ENCODE measurements at places on chromosomes 2 and 18.

GRCh38 chr2:111149882-111150455, 29.3 kb downstream of the BCL2L11 start:
- no peak for DNase-seq

- DNase-seq = no peak
Observed at GRCh38 chr2:220833446-220833845, 738.7 kb downstream of the EPHA4 start.

DNA sequence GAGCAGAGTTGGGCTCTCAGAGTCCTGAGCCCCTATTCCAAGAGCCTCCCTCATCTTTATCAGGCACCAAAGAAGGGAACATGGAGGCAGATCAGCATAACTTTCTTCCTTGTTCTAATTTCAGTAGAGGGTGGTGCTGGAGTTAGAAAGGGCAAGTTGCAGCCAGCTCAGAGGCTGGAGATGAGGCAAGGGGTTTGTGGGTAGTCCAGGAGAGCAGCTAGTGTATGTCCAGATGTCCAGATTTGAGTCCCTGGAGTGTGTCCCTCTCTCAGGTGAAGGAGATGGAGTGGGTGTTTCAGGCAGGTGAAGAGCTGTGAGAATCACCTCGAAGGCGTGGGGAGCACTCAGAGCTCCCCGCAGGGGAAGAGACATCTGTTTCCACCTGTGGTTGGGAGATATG, 478 bp upstream of the PRKAG3 start:
- DNase-seq = no peak

DNA sequence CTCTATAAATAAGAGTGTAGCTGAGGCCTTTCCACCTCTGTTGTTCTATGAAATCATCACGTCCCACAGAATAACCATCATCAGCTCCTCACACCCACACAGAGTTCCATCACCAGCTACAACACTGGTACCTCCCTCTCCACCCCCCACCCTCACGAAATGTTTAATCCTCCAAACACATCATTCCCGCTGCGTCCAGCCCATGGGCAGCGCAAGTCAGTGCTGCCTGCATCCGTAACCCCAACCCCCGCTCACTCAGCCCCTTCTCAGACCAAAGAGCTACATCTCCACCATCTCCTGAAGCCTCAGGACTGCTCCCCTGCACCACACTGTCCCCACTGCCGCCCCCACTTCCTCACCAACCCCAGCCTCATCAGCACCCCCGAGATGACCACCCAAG, 19.4 kb downstream of the DNMT3A start:
- no peak for DNase-seq

DNA sequence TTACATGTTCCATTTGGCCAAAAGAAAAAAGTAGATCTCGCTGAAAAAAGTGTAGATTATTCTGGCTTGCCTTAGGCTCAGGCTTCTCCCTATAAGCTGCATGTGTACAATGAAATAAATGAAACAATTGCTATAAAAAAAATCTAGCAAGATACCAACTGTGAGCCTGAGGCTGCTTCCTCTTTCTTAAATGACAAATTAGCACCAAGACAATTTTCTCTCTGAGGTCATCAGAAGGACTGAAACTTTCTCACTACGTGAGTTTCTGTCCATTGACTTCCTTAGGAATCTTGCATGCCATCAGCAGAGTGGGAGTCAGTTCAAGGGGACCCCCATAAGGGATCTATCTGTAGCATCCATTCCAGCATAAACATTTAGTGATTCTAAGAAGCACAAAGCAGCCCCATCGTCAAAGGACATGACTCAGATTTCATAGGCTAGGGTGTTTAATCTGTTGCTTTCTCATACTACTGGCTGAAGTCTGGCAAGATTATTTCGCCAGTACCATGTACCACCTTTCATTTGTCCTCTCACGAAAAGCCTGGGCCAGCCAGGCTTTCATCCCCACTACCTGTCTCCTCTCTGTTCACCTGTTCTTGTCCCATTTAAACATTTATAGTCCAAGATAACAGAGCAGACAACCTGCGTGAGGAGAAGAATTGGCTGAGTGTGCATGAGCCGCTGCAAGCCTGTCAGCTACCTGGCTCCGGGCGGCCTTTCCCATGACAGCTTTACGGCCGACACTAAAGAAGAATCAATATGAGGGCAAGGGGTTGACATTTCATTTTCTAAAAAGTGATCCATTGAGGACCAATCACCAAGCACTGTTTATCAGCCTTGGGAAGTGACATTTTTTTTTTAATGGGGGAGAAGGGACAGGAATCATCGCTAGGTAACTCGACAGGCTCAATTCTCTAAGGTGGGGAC, 120.0 kb downstream of the EPHA4 start:
- no peak for DNase-seq

DNA sequence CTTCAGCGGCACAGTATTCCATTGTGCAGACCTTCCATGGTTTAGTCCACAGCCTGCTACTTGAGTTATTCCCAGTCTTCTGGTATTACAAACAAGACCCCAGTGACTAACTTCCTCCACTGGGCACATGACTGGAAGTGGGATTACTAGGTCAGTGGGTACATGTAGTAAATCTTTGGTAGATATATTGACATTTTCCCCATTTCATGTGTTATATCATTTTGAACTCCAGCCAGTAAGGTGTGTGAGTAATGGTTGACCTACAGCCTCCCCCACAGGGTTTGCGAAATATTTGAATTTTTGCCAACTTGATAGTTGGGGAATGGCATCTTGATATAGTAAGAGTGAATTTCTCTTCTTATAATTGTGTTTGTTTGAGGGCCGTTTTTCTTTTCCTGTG, 58.8 kb downstream of the RNF144A start:
- no peak for DNase-seq

DNA sequence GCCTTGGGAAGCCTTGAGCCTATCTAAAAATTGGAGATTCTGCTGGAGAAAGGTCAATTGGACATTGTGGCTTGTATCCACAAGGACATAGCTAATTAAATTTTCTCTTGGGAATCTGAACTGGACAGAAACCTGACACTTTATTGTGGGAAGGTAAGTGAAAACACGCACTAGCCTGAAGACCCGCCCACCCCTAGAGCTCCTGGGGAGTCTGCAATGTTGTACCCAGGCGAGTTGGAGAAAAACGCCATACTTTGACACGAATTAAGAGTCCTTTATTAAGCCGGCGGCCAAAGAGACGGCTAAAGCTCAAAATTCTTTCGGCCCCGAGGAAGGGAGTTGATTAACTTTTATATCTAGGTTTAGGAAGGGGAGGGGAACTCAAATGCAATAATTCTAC, 1.2 kb upstream of the ZNF892 start:
- no peak for DNase-seq

DNA sequence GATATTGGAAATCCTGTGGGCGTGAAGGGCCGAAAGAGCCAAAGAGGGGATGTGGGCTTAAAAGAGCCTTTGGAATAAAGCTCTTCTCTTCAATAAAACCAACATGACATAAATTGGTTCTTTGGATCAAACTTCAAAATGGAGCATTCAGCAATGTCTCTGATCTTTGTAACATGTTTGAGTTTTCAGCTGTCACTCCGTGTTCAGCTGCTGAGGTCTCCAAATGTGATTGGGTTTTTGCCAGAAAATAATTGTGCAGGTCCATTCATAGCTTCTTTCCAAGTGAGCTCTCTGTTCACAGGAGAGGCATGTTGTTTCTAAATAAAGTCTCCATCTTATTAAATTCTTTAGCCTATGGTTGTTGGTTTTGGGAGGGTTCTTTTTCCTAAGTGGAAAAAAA, 127.6 kb upstream of the CCDC68 start:
- no peak for DNase-seq

GRCh38 chr2:174485788-174486562, 854 bp downstream of the GPR155 start:
- DNase-seq = peak; percentile 37

DNA sequence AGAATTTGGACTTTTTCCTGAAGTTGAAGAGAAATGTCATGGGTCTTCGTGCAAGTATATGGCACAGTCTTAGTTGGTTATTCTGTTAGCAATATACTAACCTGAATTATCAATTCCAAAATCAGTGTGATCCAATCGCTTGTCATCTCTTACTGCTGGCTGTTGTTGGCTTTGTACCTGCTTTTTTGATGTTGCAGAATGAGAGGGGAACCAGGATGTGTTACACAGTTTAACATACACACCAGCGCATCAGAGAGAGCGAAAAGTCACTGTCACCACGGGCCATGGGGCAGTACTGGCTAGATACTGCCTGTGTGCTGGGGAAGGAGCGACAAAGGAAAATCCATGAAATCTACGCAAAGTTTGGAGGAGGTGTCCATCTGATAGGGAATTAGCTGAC, 59.3 kb upstream of the SPP2 start:
- no peak for DNase-seq

DNA sequence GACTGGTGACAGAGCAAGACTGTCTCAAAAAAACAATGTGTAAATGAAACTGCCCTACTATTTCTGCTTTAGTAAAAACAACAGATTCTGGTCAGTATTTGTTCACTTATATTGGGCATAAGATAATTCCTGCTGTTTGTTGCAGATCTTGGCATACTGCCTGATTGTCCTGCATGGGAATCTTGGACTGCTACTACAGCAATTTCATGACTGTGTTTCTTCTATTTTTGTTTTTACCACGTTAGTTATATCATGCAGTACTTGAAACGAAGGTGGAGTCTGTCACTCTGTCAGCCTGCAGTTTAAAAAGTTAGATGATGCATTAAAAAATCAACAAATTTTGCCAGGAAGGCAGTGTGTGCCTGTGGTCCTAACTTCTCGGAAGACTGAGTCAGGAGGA, 14.2 kb upstream of the CLASP1 start:
- DNase-seq = no peak

- no peak for DNase-seq
Observed at GRCh38 chr2:73987109-73987947, 2.6 kb downstream of the TET3 start.

DNA sequence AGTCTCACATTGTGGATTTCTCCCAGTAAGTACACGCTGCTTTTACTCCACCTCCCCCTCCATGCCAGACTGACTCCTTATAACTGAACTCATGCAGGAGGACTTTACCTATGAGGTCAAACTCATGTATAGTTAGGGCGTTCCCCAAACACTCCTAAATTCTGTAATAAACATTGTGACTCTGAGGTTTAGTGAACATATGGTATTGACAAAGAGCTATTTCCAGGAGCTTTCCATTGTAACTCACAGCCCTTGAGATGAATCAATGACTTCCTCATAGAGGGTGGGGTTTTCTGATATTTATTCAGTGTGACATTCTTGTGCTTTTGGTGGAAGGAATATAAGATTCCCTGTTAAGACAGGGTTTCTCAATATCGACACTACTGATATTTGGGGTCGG, 337.4 kb upstream of the SLC14A2 start:
- DNase-seq = no peak

- DNase-seq = no peak
Observed at GRCh38 chr2:126634273-126634861, 21.6 kb upstream of the GYPC start.

DNA sequence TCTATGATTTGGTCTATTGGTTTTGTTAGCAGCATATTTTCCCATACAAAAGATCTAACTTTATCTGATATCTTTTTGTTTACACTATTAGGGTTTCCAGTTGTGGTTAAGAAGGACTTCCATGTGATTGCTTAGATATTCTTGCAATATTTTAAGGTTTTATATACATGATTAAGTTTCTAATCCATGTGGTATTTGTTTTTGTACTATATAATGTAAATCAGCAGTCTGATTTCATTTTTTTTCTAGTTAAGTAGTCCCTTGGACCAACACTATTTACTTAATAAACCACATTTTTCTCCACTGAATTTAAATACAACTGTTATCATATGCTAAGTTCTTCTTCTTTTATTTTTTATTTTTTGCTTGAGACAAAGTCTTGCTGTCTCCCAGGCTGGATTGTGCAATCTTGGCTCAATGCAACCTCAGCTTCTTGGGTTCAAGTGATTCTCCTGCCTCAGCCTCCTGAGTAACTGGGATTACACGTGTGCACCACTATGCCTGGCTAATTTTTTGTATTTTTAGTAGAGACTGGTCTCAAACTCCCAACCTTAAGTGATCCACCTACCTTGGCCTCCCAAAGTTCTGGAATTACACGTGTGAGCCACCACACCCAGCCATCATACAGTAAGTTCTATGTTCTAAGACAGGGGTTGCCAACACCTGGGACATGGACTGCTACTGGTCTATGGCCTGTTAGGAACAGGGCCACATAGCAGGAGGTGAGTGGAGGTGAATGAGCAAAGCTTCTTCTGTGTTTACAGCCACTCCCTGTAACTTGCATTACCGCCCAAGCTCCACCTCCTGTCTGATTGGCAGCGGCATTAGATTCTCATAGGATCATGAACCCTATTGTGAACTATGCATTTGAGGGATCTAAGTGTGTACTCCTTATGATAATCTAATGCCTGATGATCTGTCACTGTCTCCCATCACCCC, 58.5 kb upstream of the RAB27B start:
- DNase-seq = no peak

- DNase-seq = no peak
Observed at GRCh38 chr2:44645937-44646336, 284.2 kb downstream of the CAMKMT start.
